ENCODE measurements at places on chromosomes 2 and 18.

- DNase-seq: no peak
Observed at GRCh38 chr18:5709476-5710095, 165.8 kb upstream of the EPB41L3 start.

- no peak for DNase-seq
Observed at GRCh38 chr2:143085125-143085784, 44.0 kb upstream of the ARHGAP15 start.

GRCh38 chr2:104028061-104028460 is 825.9 kb upstream of the POU3F3 start:
- no peak for DNase-seq

GRCh38 chr2:55156326-55156725 is 75.8 kb downstream of the CLHC1 start:
- no peak for DNase-seq

DNA sequence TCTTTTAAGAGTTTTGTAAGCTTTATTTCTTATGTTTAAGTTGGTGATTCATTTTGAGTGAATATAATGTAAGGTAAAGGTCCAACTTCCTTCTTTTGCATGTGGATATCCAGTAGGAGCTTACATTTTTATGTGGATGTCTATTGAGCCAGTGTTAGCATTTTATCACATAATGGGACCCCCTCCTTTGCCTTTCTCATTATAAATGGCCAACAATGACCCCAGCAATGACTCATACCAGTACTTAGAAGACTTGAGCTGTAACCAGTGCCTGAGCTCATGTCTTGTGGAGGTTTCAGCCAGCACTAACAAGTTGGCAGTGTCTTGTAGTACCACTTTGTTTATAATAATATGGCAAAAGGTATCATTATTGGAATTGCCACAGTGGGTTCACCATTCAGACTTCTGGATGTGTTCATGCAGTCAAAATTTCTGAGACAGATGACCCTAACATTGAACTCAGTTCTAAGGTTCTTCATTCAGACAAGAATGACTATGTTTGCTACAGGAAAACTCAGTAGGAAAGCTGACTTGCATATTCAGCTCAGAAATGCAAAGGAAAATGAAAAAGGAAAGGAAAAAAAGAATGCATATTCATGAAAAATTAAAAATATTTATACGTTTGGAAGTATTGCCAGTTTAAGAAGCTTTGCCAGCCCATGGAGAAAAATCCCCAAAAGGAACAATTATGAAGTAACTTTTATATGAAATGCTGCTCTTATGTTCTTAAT is 41.0 kb downstream of the CDKL4 start:
- no peak for DNase-seq
